Lung (tissue), 17 donors: ENCODE measurements at places on chromosomes 7 and 10. TPM values are rescaled to one million over a fixed set of nuclear protein-coding genes. Genes with fewer than 3 reads are reported as not detected.

Gene CALHM1
- total RNA-seq: not detected

Gene TRIM74
- 1.5 TPM for total RNA-seq

Gene PNLIPRP1
- not detected for total RNA-seq

Gene MDH2
- 200 TPM for total RNA-seq

Gene MAGI2
- total RNA-seq: 7.9 TPM

- no peaks in the 10 kb centered on the region for H3K27me3 ChIP-seq
- H3K4me1 ChIP-seq: peaks cover 40% of the 10 kb centered on the region
- H3K27ac ChIP-seq: peak overlapping the region; percentile 99
These were observed 147.6 kb downstream of the ARID5B start for GRCh38 chr10:62048919-62049623.

- H3K36me3 ChIP-seq: no peaks in the 10 kb centered on the region
- H3K4me3 ChIP-seq: no peak overlapping the region
- H3K27ac ChIP-seq: no peak overlapping the region
- no peaks in the 10 kb centered on the region for H3K27me3 ChIP-seq
- no peak for DNase-seq
- no peaks in the 10 kb centered on the region for H3K4me1 ChIP-seq
These were observed 58.7 kb downstream of the INPP5F start for GRCh38 chr10:119784340-119785067.

DNA sequence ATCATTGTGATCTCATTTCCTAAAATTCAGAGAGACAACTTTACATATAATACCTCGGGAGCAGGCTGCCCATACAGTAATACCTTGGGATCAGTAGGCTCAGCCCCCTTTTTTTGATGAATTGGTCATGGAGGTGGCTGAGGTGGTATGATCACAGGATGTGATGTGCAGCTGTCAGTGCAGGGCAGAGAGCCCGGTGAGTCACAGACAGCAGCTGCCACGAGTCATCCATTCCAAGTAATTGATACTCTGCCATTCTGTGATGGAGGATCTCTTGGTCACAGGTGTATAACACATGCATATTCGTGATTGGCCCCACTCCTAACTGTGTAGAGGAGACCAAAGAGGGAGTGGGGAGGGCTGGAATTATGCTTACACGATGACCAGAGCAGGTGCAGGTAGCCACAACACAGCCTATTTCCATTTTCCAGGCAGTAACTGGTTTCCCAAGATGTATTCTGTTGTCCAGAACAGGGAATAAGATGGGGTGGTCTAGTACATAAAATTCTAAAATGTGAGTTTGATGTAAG, 14.1 kb downstream of the NRCAM start:
- no peak overlapping the region for H3K27ac ChIP-seq
- peaks cover 7% of the 10 kb centered on the region for H3K27me3 ChIP-seq
- no peak for DNase-seq

DNA sequence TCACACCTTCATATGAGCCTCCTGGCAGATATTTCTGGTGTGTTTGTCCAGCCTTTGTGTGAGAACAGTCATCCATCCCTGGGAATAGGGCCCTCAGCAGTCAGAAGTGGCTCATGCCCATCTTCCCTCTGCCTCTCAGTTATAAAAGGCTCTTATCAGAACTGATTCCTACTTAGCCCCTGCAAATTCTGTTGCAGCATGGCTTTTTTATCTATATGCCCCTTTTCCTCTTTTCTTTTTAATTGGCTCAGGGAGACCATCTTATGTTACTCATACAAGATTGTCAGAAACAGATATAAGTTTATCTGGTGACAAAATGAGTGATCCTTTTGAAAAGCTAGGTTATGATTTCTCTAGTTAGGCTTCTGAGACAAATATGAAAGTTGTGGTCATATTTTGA, 194.1 kb downstream of the CREB5 start:
- no peaks in the 10 kb centered on the region for H3K36me3 ChIP-seq
- no peak for DNase-seq
- no peaks in the 10 kb centered on the region for H3K27me3 ChIP-seq

DNA sequence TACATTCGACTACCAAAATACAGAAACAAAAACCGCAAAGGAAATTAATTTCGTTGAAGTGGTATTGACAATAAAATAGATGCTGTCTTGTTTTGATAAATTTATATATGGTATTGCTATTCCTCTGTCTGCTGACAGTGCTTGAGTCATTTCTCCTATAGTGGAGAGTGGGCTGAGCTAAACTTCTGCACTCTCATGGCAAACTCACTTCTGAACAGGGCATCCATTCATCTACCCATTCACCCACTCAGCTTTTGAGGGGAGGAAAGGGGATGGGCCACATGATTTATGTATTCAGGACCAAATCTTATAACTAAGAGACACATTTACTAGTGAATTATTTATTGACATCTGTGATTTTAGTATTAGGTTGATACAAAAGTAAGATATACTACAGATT, 137.6 kb upstream of the PLXNA4 start:
- H3K27ac ChIP-seq: no peak overlapping the region
- no peaks in the 10 kb centered on the region for H3K36me3 ChIP-seq
- no peaks in the 10 kb centered on the region for H3K4me1 ChIP-seq
- H3K27me3 ChIP-seq: no peaks in the 10 kb centered on the region
- H3K4me3 ChIP-seq: no peak overlapping the region
- no peak for DNase-seq

DNA sequence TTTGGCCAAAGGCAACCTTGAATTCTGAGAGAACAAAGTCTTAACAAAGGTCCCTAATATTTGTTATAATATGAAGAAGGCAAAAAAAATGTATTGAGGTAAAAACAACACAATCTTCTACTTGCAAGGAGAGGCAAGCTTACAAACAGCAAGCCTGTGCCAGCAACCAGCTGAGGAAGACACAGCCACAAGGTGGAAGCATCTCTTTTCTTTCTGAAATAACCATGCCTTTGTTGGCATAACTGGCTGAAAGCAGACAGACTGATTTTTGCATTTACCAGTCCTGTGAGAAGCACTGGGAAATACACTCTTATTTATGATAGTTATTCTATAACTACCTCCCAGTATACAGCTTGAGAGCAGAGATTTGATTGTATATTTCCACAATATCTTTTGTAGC, 292.0 kb downstream of the PHTF2 start:
- no peaks in the 10 kb centered on the region for H3K27me3 ChIP-seq
- DNase-seq: no peak
- no peak overlapping the region for H3K27ac ChIP-seq
- no peak overlapping the region for H3K4me3 ChIP-seq
- no peaks in the 10 kb centered on the region for H3K36me3 ChIP-seq
- H3K4me1 ChIP-seq: no peaks in the 10 kb centered on the region

DNA sequence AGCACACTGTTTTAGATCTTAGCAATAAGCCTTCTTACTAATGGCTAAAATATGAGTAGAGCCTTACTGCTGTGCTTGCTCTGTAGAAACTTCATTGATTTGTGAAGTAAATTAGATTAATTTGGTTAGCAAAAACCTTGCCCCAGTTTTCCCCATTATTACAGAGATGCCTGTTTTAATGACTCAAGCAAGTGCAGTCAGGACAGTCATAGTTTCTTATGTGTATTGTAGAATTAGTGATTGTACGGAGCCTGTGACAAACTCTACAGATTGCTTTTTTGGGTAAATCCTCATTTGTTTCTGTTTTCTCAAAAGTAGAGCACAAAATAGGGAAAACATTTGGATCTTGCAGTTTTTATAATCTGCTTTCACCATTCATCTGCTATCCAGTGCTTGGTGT, 7.0 kb downstream of the TAX1BP1 start:
- H3K27me3 ChIP-seq: no peaks in the 10 kb centered on the region
- H3K4me1 ChIP-seq: peaks cover 9% of the 10 kb centered on the region
- peaks cover 5% of the 10 kb centered on the region for H3K36me3 ChIP-seq
- no peak overlapping the region for H3K27ac ChIP-seq
